ENCODE measurements at places on chromosomes 3 and 15.
A peak's percentile ranks its signal among the peaks of the same experiment; 100 is the strongest.

- DNase-seq: no peak
Observed at GRCh38 chr3:4309491-4310128, 6.4 kb downstream of the SETMAR start.

DNA sequence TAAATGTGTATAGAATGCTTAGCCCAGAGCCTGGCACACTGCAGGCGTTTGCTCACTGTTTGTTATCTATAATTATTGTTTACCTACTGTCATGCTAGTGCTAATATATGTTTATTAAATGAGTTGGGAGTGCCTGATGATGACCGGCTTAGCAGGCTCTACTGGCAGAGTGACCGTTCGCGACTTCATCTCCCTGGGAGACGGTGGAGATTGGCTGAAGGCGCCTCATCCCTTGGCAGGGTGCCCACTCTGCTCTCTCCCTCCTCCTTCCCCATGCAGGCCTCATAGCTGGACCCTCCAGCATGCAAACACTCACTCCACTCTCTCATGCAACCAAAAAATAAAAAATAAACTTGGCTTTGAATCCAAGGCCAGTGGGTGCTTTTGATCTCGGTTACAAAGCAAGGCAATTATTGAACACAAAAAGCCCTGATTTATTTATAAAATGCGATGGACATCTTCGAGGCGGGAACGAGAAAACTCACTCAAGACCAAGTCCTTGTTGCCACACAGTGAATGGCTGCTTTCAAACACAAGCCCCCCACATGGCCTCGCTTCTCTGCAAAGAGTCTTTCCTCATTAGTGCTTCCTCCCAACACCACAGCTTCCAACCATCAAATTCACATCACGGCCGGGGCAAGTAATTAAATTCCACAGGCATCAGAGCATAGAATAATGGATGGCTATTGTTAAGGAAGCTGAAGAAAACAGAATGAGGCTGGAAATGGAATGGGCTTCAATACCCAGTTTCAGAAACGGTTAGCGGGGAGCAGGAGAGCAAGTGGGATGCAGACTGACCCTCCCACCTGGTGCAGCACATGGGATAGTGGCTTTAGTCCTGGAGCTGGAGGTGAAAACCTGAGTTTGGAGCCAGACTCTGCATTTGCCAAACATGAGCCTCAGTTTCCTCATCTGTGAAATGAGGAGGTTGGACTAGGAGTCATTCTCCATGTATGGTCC lies 135.7 kb upstream of the RAD18 start:
- DNase-seq: no peak

DNA sequence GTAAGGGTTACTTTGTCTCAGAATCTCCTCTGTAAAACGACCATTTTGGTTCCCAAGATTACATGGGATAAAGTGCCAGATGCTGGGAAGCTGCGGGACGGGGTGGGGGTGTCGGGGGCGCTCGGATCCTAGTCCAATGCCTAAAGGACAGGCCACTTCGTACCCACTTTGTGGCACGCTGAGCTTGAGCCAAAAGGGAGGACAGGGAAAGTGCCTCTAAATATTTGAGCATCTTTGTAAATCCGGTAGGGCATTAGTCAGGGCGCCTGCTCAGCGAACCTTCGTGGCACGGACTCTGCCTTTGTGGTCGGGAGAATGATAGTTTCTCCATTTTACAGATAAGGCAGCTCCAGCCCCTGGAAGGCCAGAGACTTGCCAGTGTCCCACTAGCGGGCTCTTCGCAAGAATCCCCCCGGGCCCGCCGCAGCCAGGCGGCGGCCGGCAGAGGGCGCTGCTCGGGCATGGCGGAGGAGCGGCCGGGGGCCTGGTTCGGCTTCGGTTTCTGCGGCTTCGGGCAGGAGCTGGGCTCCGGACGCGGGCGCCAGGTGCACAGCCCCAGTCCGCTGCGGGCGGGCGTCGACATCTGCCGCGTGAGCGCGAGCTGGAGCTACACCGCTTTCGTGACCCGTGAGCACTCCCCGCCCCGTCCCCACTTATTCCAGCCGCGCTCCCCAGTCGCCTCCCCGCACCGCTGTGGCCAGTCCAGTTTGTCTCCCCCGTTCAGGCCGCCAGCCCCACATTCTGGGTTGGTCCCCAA lies 1.8 kb downstream of the RCCD1 start:
- DNase-seq: peak; percentile 37

DNA sequence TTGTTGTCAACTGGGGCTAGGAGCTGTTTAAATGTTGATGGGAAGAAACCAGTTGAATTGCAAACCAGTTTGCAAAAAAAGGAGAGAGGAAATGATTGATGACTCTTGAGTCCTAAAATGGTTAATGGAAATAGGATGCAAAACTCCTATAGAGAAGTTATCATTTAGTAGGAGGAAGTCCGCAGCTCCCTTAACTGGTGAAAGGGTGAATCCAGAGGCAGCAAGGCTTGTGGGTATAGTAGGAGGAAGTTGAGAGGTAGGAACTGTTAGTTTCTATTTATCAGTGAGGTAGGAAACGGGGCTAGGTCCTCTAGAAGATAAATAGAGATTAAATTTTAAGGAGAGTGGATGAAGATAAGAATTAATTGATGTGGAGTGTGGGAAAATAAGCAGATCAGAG lies 15.4 kb downstream of the IREB2 start:
- no peak for DNase-seq

- DNase-seq: no peak
Observed at GRCh38 chr3:120212505-120212904, 72.5 kb downstream of the GPR156 start.

GRCh38 chr3:194715022-194715800 lies 29.5 kb downstream of the FAM43A start:
- no peak for DNase-seq

DNA sequence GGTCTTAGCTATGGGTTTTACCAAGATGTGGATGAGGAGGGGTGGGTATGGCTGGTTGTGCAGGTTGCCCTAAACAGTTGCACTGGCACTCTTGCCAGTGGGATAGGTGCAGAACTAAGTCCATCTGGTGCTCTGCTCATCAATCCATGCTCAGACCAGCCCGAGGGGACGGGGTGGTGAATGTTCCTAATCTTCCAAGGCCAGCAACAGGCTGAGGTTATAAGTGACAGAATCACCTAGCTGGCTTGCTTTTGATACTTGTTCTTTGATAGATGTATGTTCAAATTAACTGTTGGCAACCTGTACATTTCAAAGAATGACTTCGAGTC lies 53.5 kb upstream of the CCR2 start:
- no peak for DNase-seq

DNA sequence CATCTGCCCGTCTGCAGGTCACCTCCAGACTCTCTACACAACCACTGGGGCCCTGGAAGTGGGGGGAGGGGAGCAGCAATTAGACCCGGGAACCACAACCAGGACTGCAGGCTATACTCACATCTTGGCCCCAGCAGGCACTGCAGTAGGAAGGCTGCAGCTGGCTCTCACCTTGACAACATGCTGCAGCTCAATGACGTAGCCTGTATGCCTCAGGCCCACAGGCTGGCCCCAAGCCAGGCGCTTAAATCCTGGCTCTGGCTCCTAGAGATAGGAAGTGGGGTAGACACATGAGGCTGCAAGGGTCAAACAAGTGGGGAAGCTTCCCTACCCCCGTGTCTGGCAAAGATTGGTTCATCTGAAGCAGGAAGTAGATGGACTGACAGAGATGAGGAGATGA lies 4.6 kb upstream of the QRICH1 start:
- DNase-seq: no peak

DNA sequence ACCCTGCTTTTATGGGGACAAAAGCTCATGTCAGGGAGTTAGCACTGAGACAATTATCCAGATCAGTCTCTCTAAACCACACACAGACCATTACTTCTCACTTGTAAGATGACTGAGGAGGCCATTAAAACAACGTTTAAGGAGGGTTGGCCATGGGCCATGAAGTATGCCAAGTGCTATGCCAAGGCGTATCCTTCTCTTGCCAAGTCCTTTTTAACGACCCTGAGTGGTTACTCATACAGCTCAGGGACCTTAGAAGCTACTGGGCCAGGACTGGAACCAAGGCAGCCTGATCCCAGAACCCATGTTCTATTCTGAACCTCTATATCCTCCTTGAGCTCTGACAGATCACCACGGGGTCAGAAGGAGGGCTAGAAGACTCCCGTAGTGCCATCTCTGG lies 50.0 kb downstream of the NMNAT3 start:
- no peak for DNase-seq

DNA sequence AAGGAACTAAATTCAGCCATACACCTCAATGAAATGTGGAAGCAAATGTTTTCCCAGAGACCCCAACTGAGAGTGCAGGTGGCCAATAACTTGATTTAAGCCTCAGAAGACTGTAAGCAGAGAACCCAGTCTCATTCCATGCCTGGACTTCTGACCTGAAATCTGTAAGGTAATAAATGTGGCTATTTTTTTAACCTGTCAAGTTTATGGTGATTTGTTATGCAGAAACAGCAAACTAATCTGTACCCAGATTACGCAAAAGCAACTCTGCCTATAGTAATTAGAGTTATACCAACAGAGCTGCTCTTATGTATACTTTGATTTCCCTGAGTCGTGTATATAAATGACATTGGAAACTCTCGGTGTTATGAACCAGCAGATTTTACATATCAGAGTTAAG lies 534.0 kb upstream of the NAALADL2 start:
- no peak for DNase-seq

DNA sequence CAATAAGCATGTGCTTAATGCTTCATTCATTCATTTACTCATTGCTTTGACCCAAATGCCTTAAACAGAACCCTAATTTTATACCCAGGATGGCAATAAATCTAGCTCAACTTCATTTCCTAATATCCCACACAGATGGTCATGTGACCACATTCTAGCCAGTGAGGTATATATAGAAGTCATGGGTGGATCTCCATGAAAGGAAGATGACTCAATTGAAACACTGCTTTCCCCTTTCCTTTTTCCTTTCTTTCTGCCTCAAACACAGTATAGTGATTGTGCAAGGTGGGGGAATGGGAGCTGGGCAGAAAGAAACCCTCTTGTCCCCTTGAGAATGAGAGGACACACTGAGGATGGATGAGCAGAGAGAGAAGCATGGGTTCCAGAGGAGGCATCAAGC lies 183.5 kb upstream of the PRICKLE2 start:
- DNase-seq: no peak

GRCh38 chr3:60636846-60637245 lies 614.4 kb downstream of the FHIT start:
- DNase-seq: no peak

DNA sequence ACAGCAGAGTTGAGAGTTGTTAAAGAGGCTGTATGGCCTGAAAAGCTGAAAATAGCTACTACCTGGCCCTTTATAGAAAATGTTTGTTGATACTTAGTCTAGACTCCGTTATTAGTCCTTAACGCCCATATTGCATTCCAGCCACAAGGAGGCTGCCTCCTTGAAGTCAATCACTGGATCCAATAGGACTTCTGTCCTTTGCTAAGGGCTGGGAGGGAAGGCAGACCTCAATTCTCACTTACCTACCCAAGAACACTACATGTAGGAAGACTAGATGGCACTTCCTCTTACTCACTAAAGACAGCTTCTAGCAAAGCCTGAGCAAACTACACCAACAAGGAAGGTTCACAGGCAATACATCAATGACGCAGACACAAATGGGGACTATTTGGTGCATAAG lies 139.5 kb upstream of the HACD2 start:
- no peak for DNase-seq

Data from stimulated activated CD8-positive, alpha-beta memory T cell treated with anti-CD3 and anti-CD28 coated beads, Interleukin-7, amount 100 ng/mL, for 1 hour (primary cell).